Activated CD8-positive, alpha-beta T cell treated with anti-CD3 and anti-CD28 coated beads, Interleukin-2, amount 10 ng/mL, durations not matched to agents 7 days and 5 days (primary cell): ENCODE measurements at places on chromosomes 5 and 9. TPM values are rescaled to one million over a fixed set of nuclear protein-coding genes. Genes with fewer than 3 reads are reported as not detected.

DNA sequence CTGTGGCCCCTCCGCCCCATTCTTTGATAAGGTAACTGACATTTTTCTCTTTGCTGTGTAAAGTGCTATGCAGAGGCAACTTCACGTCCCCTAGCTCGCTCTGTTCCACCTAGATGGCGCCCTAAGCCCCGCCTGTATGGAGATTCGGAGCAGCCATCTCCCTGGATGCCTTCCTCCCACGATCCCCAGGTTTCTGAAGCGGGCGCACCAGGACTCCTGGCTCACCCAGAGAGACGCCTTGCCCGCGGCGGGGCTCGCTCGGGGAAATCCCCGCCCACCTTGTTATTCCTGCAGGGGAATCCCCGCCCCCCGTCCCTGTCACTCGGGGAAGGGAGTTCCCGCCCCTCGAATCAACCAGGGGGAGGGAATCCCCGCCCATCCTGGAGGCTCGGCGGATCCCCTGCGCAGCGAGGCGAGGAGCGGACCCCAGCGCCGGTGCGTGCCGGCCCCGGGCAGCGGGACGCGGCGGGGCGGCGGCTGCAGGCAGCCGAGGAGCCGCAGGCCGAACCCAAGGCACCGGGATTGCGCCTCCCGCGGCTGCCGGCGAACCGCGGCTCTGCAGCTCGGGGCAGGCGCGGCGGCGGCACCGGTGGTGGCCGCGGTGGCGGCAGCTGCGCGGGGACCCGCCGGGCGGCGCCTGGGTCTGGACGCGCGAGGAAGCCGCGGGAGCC is at the start of gene PDZD2:
Gene PDZD2, plus strand, starts transcription at position 384 of the 671 bp plus-strand sequence.
- H3K27me3 ChIP-seq = peaks cover 16% of the 10 kb centered on the region
- peak; percentile 63 for DNase-seq
- peaks cover 7% of the 10 kb centered on the region for H3K4me1 ChIP-seq
- no peaks in the 10 kb centered on the region for H3K36me3 ChIP-seq
- no peak within 1 kb of the TSS for H3K27ac ChIP-seq

GRCh38 chr5:172866802-172867748 is 33.0 kb downstream of the ERGIC1 start:
- peaks cover 21% of the 10 kb centered on the region for H3K4me1 ChIP-seq
- no peaks in the 10 kb centered on the region for H3K36me3 ChIP-seq
- no peaks in the 10 kb centered on the region for H3K27me3 ChIP-seq
- no peak for DNase-seq

DNA sequence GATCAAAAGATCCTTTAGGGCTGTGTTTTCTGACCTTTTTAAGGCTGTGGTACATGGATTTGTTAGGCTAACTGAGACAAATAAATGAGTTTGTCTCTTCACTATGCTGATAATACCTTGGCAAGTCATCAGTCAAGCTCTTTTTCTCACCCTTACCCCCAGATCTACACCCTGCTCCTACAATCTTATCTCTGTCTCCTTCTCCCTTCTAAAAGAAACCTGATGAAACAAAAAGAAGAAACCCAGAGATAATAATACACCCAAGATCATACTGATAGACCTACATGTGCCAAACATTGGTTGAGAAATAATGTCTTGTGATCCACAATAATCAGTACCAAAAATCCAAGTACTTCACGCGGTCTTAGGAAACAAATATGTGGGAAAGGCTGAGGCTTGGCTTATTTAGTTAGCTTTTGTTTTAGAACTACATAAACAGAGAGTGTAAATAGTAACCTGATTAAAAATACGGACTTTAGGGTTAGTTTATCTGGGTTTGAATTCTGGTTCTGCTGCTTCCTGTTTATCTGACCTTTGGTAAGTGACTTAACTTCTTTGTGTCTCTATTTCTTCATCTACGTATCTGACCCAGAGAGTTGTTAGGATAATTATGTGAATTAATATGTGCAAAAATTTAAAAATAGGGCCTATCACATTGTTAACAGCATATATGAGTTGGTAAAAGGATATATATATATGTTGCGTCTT is 24.8 kb upstream of the PDCD1LG2 start:
- H3K4me3 ChIP-seq = no peak overlapping the region
- H3K4me1 ChIP-seq = no peaks in the 10 kb centered on the region
- H3K36me3 ChIP-seq = no peaks in the 10 kb centered on the region

GRCh38 chr5:128318691-128319090 is 219.4 kb downstream of the FBN2 start:
- DNase-seq = no peak
- H3K4me3 ChIP-seq = no peak overlapping the region
- H3K36me3 ChIP-seq = no peaks in the 10 kb centered on the region
- H3K4me1 ChIP-seq = no peaks in the 10 kb centered on the region
- H3K27ac ChIP-seq = no peak overlapping the region

DNA sequence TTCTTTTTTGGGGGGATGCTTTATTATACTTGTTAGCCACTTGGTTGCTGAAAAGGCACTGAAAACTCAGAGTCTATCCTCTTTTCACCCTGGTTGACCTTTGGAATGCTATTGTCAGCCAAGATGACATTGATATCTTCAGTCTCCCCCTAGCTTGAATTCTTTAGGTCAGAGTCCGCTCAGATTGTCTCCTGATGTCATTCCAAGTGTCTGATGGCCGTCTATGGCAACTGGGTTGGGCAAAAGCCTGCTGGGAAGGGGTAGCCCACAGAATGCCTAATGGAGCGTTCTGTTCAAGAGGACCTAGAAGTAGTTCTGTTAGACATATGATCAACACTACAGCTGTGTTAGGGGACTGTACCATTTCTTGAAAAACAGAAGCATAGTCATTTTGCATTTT is 9.7 kb upstream of the MEF2C start:
- peaks cover 5% of the 10 kb centered on the region for H3K4me1 ChIP-seq
- no peak overlapping the region for H3K27ac ChIP-seq
- no peaks in the 10 kb centered on the region for H3K36me3 ChIP-seq
- DNase-seq = no peak
- no peak overlapping the region for H3K4me3 ChIP-seq
- H3K27me3 ChIP-seq = peaks cover 34% of the 10 kb centered on the region

DNA sequence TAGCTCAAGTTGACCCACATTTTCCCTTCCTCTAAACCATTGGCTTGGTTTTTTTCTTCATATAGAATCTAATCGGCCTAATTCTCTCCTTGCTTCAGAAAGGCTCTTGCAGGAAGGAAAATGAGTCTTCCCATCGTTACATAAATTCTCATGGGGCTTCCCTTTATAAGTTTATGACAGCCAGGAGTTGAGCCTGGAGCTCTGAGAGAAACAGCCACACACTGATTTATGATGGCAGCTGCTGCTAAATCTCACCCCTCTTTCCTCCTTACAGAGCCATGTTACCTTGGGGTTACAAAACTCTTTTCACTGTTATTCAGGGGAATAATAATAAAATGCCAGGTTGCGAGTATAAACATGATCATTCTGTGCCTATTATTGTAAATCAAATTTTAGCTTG is 5.2 kb upstream of the RNF14 start:
- DNase-seq = no peak
- no peak overlapping the region for H3K27ac ChIP-seq
- peaks cover 48% of the 10 kb centered on the region for H3K4me1 ChIP-seq
- no peak overlapping the region for H3K4me3 ChIP-seq
- H3K36me3 ChIP-seq = no peaks in the 10 kb centered on the region
- no peaks in the 10 kb centered on the region for H3K27me3 ChIP-seq

GRCh38 chr5:19319252-19319651 is 668.7 kb downstream of the CDH18 start:
- H3K4me3 ChIP-seq = no peak overlapping the region
- no peaks in the 10 kb centered on the region for H3K27me3 ChIP-seq
- no peaks in the 10 kb centered on the region for H3K36me3 ChIP-seq
- no peak overlapping the region for H3K27ac ChIP-seq
- no peak for DNase-seq

GRCh38 chr9:71353720-71354119 is 232.3 kb upstream of the TRPM3 start:
- no peaks in the 10 kb centered on the region for H3K4me1 ChIP-seq
- no peak overlapping the region for H3K27ac ChIP-seq
- no peak overlapping the region for H3K4me3 ChIP-seq
- no peak for DNase-seq

- H3K27me3 ChIP-seq = no peaks in the 10 kb centered on the region
- H3K4me3 ChIP-seq = no peak overlapping the region
- H3K36me3 ChIP-seq = peaks cover 1% of the 10 kb centered on the region
- DNase-seq = no peak
- H3K27ac ChIP-seq = no peak overlapping the region
- H3K4me1 ChIP-seq = peaks cover 23% of the 10 kb centered on the region
Measured at GRCh38 chr5:40397976-40398375, 281.7 kb upstream of the PTGER4 start.

DNA sequence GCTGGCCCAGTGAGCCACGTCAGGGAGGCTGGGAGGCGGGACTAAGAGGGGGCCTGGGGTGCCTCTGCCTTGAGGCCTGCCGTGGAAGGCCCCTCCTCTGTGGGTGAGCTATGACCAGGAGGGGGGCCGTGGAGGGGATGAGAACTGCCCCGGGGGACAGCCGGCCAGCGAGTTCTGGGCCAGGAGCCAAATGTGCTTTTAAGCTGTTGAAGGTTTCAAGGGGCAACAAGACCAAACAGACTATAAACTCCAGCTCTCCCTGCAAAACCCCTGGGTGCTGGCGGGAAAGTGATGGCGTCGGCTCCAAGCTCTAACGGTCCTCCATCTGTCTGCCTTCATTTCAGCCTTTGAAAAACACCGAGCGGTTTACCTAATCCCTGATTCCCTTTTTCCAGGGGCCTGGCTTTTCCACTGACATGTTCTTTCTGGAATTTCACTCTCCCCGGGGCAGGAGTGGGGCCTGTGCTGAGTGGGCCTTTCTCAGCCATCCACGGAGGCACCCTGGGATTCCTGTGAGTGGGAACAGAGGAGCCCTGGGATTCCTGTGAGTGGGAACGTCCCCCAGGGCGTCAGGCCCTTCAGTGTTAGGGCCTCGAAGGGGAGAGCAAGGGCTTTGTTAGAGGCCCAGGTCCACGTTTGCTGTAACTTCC is 65.6 kb downstream of the COL5A1 start:
- DNase-seq = no peak
- H3K27me3 ChIP-seq = no peaks in the 10 kb centered on the region
- H3K4me1 ChIP-seq = no peaks in the 10 kb centered on the region
- H3K36me3 ChIP-seq = no peaks in the 10 kb centered on the region

DNA sequence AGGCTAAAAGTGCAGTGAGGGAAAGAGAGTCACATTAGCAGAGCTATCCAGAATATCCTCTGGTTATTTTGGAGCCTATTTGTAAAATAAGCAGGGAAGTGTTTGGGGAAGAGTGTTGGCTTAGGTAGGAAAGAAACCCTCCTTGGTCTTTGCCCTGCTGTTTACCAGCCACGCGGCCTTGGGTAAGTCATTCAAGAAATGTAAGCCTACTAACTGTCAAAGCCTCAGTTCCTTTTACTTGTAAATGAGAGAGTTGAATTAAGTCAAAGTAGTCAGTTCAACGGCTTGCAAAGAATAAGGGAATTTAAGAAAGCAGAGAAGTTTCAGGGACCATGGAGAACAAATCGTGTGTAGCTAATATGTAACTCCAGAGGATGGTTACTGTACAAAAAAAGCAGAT is 75.8 kb upstream of the TNC start:
- no peak overlapping the region for H3K27ac ChIP-seq
- no peak overlapping the region for H3K4me3 ChIP-seq
- H3K36me3 ChIP-seq = no peaks in the 10 kb centered on the region
- no peak for DNase-seq
- peaks cover 2% of the 10 kb centered on the region for H3K4me1 ChIP-seq

GRCh38 chr9:116979456-116979855 is 292.4 kb downstream of the TRIM32 start:
- no peaks in the 10 kb centered on the region for H3K36me3 ChIP-seq
- no peaks in the 10 kb centered on the region for H3K27me3 ChIP-seq
- H3K4me3 ChIP-seq = no peak overlapping the region

DNA sequence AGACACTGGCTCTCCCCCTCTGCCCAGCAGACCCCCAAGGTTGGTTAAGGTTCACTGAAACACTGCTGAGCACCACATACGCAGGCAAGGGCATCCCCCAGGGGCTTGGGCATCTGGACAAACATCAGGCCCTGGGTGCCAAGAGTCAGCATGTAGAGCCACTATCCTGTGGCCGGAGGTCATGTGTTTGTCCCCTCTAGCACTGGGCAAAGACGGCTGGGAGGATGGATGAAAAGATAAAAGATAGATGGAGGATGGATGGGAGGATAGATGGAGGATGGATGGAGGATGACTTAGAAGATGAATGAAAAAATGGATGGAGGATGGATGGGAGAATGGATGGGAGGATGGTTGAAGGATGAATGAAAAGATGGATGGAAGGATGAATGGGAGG is 216.8 kb upstream of the IER5L start:
- no peak for DNase-seq
- peaks cover 7% of the 10 kb centered on the region for H3K4me1 ChIP-seq
- H3K36me3 ChIP-seq = no peaks in the 10 kb centered on the region

DNA sequence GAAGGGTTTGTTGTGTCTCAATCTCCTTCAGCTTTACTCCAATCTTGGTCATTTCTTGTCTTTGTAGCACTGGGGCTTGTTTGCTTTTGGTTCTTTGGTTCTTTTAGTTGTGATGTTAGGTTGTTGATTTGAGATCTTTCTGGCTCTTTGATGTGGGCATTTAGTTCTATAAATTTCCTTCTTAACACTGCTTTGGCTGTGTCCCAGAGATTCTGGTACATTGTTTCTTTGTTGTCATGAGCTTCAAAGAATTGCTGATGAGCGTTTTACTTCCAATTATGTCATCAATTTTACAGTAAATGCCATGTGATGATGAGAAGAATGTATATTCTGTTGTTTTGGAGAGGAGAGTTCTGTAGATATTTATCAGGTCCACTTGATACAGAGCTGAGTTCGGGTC is 353.3 kb downstream of the MAN2A1 start:
- H3K27me3 ChIP-seq = no peaks in the 10 kb centered on the region
- no peak overlapping the region for H3K27ac ChIP-seq
- DNase-seq = no peak
- H3K4me3 ChIP-seq = no peak overlapping the region
- H3K36me3 ChIP-seq = peaks cover 4% of the 10 kb centered on the region

DNA sequence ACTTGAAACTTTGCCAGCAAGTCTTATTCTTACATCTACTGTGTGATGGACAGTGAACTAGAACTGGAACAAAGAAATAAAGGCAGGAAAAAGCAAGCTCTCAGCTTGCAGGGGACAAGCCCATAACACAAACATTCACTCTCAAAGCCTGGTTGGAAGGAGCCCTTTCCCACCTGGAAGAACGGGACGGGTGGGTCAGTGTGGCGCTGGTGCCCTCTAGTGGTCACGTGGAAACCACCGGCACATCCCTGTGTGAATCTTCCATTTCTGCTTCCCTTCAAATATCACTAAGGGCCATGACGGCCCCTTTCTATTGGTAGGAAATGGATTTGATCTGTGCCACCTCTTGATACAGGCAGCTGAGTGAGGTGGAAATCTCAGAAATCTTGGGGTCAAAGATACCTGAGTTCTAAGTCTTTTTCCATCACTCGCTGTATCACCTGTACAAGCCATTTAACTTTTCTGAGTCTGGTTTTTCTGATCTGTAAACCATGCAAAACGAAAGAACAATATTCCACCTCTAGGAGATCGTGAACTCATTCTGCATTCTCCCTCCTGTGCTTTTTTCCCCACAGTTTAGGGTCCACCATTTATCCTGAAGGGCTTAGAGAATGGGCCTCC is 211.6 kb downstream of the MSX2 start:
- H3K4me3 ChIP-seq = no peak overlapping the region
- DNase-seq = peak; percentile 45
- no peaks in the 10 kb centered on the region for H3K27me3 ChIP-seq
- H3K4me1 ChIP-seq = no peaks in the 10 kb centered on the region

The KIAA0825 gene
- 1.1 TPM for total RNA-seq

The ZNF618 gene
- 0.34 TPM for total RNA-seq

The GRXCR2 gene
- total RNA-seq = not detected

The SOHLH1 gene
- total RNA-seq = not detected

The RPS23 gene
- total RNA-seq = 1,974 TPM

The GFI1B gene
- total RNA-seq = not detected

The PCDH12 gene
- total RNA-seq = 0.29 TPM

The F2R gene
- 7.5 TPM for total RNA-seq

The HTR4 gene
- not detected for total RNA-seq

The JAKMIP2 gene
- 8.2 TPM for total RNA-seq

The FAM81B gene
- total RNA-seq = not detected

The LIFR gene
- total RNA-seq = not detected

The SAPCD2 gene
- total RNA-seq = 57.0 TPM

The FAM221B gene
- not detected for total RNA-seq
